ENCODE measurements at places on chromosomes 16 and 17. TPM values are rescaled to one million over a fixed set of nuclear protein-coding genes. Genes with fewer than 3 reads are reported as not detected.

Gene SKAP1
- total RNA-seq, result 0.49 TPM

Gene TPPP3
- total RNA-seq, result 0.29 TPM

Gene MBTPS1
- 38.6 TPM for total RNA-seq

Gene TAT
- total RNA-seq, result not detected

Gene CD300H
- total RNA-seq, result not detected

Gene ABCA8
- total RNA-seq, result not detected

Gene GFOD2
- 12.4 TPM for total RNA-seq

DNA sequence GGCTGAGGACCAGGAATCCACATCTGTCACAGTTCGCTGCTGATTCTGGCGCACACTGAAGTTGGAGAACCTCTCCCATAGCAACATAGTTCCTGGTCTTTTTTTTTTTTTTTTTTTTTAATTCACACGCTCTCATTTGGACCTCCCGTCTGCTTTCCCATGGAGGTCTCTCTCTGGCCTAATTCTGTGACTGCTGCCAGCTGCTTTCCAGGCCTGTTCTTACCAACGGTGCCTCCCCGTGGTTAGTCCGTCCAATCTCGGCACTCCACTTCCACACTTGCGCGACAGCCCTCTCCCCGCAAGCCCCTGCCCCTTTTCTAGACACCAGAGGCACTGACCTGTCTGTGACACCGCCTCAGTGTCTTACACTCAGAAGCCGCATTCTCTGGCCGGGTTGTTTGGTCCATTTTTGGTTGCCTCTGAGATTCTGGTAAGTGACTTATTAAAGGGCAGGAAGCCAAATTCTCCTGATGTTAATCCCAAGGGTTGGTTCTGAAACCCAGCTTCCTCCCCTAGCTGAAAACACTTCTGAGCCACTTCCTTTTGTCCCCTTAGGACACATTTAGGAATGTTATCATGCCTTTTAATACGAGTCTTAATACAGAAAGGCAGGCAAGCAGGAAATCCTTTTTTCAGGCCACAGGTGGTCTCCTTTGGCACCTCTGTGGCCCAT is 1.1 kb upstream of the AKTIP start:
- peak; percentile 68 for DNase-seq

DNA sequence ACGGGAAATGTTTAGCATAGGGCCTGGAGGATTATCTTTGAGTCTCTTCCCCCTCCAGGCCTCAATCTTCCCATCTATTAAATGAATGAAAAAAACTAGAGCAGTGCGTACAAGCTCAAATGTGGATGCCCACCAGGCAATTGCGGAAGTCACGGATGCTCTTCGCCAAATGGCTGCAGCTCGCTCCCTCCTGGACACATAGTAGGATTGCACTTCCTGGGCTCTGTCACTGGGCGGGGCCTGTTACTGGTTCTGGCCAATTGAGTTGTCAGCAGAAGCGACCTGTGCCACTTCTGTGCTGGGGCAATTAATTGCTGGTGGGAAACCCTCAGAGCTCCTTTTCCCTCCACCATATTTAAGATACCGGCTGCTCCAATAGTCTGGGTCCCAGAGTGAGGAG is 168.2 kb upstream of the IRX6 start:
- DNase-seq, result no peak

- no peak for DNase-seq
These were observed 222.8 kb upstream of the TNRC6C start for GRCh38 chr17:77735566-77736198.

DNA sequence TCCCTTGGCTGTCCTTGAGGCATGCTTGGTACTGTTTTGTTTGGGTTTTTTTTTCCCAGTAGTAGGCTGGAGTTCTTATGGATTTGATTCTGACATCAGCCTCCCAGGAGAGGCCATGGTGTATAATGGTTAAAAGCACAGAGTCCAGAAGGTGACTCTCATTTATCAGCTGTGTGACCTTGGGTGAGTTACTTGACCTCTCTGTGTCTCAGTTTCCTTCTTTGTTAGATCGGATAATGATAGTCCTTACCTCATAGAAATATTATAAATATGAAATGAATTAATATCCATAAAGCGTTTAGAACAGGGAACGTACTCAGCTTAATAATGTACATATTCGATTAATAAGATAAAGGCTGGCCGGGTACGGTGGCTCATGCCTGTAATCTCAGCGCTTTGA is 370.7 kb upstream of the HSBP1 start:
- DNase-seq, result no peak

GRCh38 chr16:3503523-3503922 is 2.7 kb downstream of the CLUAP1 start:
- DNase-seq, result no peak

GRCh38 chr17:81806461-81807209 is 2.7 kb downstream of the GCGR start:
- no peak for DNase-seq

DNA sequence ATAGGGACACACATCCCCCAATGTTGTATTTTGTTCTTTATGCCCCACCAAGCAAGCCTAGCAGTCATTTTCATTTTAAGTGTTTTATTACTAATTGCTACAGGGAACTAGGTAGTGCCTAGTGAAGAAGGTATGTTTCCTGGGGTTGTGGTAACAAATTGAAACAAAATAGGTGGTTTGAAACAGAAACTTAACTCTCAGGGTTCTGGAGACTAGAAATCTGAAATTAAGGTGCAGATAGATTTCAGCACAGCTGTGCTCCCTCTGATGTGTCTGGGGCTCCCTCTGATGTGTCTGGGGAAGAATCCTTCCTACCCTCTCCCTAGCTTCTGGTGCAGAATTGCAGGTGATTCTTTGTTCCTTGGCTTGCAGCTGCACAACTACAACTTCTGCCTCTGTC is 390.1 kb downstream of the ZFHX3 start:
- no peak for DNase-seq

- DNase-seq, result peak; percentile 61
These were observed at the start of gene SEZ6 for GRCh38 chr17:29005936-29006511. SEZ6 (minus strand) TSS chr17:29006033; CDS start chr17:29005869, 164 bp downstream.

DNA sequence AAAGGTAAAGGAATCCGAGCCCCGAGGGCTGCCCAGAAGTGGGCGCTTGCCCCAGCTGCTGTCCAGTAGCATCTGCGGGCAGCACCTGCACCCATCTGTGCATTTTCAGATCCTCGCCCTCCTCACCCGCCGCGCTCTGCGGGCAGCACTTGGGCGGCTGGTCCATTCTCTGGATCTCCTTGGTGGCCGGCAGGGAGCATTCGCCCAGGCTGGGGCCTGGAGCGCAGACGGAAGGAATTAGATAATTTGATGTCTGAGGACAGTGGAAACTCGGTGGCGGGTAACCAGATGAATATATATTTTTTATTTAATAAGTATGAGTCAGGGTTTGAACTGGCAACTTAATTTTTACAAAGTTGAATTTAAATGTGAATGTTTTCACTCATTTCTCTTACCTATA is 88.5 kb downstream of the NPIPB11 start:
- DNase-seq, result no peak

DNA sequence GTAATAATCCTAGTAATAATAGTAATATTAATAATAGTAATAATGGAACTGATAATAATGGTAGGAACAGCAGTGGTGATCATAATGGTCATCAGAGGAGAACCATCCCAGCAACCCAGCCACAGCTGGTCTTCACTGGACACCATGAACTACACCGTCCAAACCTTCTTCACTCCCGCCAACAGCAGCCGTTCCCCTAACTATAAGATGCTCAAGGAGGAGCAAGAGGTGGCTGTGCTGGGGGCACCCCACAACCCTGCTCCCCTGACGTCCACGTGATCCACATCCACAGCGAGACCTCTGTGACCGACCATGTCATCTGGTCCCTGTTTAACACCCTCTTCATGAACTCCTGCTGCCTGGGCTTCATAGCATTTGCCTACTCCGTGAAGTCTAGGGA is 91.0 kb downstream of the ZDHHC7 start:
- no peak for DNase-seq

GRCh38 chr16:4349332-4349731 is 1.8 kb downstream of the PAM16 start:
- no peak for DNase-seq

DNA sequence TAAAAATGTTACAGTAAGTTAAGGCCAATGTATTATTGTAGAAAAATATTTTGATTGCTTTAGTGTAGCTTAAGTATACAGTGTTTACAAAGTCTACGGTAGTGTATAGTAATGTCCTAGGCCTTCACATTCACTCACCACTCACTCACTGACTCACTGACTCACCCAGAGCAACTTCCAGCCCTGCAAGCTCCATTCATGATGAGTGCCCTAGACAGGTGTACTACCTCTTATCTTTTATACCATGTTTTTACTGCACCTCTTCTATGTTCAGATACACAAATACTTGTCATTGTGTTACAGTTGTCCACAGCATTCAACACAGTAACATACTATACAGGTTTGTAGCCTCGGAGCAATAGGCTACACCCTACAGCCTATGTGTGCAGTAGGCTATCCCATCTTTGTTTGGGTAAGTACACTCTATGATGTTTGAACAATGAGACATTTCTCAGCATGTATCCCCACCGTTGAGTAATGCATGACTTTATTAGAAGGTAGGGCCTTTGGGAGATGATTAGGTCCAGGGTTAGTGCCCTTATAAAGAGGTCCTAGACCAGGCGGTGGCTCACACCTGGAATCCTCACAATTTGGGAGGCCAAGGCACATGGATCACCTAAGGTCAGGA is 117.8 kb downstream of the SLC39A11 start:
- DNase-seq, result no peak

DNA sequence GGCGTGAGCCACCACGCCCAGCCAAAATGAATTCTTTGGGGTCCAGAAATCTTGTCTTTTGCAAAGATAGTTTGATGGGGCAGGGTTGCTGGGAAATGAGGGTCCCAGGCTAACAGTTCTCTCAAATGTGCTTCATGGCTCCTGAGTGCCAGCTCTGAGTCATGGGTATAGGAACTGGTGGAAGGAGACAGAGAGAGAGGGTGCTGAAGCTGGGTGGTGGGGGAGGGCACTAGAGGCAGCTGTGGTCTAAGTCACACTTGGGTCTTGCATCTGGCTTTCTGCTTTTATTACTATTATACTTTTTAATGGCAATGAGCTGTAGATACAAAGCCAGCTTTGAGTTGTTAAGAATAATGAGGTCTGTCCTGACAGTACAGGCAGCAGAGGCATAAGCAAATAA is 54.6 kb downstream of the PRKCA start:
- DNase-seq, result peak; percentile 34

GRCh38 chr16:70647441-70648359 is 1.3 kb downstream of the IL34 start:
- DNase-seq, result no peak

- DNase-seq, result no peak
These were observed 9.1 kb downstream of the CA4 start for GRCh38 chr17:60158751-60159478.

GRCh38 chr17:51118330-51119195 is 2.1 kb downstream of the SPAG9 start:
- DNase-seq, result no peak

DNA sequence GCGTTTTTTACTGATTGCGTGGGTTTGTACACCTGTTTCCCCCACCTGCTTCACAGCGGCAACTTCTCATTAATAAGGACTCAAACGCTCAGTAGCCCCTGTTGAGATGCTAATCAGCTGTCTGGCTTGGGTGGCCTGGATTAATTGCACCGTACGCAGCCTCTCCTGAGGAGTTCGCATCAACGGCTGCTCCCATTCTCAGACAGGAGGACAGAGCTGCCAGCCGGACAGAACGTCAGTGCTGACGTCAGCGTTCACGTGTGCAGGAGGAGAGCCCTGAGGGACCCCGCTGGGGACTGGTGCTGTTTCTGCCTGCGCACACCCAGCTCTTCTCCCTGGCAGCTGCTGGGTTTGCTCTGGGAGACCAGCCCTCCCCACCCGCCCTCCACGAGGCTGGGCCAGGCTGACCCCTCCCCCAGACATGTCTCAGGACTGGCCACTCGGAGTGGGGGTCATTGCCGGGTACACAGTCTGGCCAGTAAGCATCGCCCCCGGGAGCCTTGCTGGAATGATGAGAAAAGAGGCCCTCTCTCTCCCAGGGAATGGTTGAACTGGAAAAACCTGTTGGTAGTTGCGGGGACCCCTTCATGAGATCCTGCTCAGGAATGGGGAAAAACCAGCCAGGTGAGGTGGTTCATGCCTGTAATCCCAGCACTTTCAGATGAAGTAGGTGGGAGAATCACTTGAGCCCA is 5.7 kb upstream of the BANP start:
- DNase-seq, result no peak

DNA sequence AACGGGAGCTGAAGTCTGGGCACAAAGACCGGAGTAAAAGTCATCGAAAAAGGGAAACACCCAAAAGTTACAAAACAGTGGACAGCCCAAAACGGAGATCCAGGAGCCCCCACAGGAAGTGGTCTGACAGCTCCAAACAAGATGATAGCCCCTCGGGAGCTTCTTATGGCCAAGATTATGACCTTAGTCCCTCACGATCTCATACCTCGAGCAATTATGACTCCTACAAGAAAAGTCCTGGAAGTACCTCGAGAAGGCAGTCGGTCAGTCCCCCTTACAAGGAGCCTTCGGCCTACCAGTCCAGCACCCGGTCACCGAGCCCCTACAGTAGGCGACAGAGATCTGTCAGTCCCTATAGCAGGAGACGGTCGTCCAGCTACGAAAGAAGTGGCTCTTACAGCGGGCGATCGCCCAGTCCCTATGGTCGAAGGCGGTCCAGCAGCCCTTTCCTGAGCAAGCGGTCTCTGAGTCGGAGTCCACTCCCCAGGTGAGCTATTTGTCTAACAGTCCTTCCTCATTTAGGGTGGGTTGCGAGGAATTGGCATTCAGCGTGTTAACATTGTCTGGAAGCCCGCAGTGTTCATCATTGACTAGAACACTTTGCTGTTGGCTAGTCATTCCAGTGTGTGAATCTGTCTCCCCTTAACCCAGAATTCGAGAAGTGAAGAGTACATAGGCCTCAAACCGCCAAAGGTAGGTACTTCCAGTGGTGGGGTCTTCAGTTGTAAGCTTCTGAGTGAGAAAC is 1.5 kb downstream of the CDK12 start:
- no peak for DNase-seq

- DNase-seq, result no peak
These were observed 15.8 kb upstream of the UQCRC2 start for GRCh38 chr16:21937336-21937829.

- DNase-seq, result no peak
These were observed 131.4 kb upstream of the FOXF1 start for GRCh38 chr16:86378831-86379504.

- DNase-seq, result no peak
These were observed 133.1 kb upstream of the ZKSCAN2 start for GRCh38 chr16:25390761-25391160.

DNA sequence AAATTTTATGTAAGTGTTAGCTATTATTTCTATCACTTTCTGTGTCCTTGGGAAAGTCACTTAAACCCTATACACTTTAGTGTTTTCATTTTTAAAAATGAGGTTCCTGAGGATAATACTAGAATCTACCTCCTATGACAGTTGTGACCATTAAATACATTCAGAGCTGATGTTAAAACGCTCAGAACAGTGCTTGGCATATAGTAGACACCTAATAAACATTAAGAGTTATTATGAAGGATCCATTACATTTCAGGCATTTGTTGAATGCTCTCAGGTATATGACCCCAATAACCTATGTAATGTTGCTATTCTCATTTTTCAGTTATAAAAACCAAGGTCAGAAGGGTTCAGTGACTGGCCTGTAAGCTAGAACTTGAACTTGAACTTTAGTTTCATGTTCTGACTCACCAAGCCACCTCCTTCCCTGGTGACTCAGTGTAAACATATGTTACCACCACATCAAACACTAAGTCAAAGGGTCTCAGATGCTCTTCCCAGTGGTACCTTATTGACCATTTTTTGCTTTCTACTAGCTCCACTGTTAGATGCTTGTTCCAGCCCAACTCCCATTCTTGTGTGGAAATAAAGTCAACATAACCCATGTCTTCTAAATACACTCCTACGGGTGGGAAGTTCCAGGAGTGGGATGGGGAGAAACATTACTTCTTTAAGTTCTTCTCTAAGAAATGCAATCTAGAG is 47.6 kb downstream of the HSD17B2 start:
- peak; percentile 88 for DNase-seq

GRCh38 chr16:16110111-16110490 is 113.2 kb downstream of the ABCC6 start:
- DNase-seq, result no peak
